D721Med (cell line): ENCODE measurements at places on chromosomes 7 and 10.

- DNase-seq, result no peak
These were observed 40.2 kb downstream of the PDSS1 start for GRCh38 chr10:26737730-26738129.

- DNase-seq, result peak; percentile 33
These were observed 364 bp downstream of the ZNF518A start for GRCh38 chr10:96130326-96130995.

DNA sequence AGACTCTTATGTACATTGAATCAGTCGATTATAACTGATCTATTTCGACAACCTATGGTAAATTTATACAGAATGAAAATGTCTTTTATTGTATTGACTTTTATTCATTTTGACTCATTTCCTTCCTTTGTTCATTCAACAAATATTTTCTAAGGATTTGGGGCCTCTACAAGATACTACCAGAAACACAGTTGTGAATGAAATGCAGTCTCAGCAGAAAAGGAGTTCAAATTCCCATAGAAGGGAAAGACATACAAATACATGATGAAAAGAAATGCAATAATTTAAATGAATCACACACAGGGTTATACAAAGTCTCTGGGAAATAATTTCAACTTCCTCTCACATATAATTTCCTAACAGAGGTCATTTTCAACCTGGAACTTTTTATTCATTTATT, 134.0 kb upstream of the SEMA3A start:
- no peak for DNase-seq

DNA sequence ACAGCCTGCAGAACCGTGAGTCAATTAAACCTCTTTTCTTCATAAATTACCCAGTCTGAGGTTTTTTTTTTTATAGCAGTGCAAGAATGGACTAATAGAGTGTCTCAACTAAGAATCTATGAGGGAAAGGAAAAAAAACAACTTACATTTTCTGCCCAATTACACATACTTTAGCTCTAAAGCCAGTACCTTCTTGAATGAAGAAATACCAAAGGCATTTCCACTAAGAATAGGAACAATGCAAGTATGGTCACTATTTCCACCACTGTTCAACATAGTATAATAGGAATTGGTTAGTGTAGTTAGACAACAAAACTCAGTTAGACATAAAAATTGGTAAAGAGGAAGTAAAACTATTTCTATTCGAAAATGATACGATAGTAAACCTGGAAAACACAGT, 37.6 kb downstream of the MICU1 start:
- no peak for DNase-seq

- DNase-seq, result no peak
These were observed 163.8 kb upstream of the PRSS1 start for GRCh38 chr7:142585425-142585824.

DNA sequence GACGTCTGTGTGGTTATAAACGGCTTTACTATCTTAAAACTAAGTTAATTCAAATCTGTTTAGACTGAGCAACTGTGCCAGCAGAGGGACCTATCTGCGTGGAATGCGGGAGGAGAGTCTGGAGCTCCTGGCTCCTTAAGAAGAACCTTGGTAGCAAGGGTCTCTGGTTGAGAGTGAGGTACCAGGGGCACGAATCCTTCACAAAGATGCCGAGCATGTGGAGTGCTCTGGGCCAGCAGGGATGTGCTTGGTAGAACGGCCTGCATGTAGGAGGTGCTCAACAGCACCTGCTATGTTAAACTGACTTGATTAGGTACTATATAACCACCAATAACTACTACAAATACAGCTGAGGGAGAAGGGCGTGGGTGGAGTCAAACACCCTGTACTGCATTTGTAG, 102.6 kb downstream of the VIPR2 start:
- DNase-seq, result no peak

DNA sequence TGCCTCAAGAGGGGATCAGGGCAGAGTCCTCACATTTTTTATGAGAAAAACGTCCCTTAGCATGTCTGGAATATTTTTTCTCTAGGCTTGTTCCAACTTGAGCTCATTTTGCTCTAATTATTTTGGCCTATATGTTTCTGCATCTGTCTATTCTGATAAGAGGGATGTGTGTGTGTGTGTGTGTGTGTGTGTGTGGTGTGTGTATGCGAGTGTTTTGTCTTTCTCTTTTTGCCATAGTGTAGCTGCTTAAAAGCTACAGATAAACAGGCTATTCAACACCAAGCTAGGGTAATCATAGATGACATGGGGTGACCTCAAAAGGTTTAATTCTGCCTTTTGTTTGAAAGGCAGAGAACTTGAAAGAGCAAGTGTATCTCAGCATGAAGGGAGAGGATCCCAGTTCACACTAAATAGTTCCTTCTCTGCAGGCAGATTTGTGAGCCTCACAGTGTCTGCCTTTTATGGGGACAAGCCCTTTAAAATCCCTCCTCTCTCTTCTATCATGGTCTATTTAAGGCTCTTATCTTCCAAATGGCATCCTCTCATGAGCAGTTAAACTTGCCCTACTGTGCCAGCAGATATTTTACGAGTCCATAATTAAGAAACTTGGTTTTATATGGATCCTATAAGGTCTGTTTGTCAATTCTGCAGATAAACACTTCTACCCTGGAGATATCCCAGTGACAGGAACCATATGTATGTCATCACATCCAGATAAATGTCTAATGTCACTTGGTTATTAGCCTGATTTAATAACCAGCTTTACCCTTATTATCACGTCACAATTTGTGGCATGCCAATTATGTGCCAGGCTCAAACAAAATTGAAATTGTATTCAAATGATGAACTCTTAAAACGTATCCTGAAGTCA, 202.9 kb upstream of the MTPN start:
- DNase-seq, result no peak

DNA sequence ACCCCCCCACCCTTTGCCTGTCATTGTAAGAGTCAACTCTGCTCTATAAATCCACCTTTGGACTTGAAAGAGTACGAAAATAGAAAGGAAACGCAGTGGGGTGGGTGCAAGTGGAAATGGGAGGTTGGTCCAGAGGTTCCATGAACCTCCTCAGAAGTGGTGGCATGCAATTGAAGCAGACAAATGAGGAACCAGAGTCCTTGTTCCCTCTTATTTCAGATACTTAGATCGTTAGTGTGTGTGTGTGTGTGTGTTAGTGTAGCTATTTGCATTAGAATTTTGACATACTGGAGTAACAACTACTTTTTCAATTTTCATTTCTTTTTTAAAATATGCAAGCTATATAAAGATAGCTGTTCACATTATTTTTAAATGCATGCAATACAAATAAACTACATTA, 18.1 kb upstream of the TFAM start:
- no peak for DNase-seq

GRCh38 chr7:158278745-158279320, 308.8 kb downstream of the PTPRN2 start:
- no peak for DNase-seq

DNA sequence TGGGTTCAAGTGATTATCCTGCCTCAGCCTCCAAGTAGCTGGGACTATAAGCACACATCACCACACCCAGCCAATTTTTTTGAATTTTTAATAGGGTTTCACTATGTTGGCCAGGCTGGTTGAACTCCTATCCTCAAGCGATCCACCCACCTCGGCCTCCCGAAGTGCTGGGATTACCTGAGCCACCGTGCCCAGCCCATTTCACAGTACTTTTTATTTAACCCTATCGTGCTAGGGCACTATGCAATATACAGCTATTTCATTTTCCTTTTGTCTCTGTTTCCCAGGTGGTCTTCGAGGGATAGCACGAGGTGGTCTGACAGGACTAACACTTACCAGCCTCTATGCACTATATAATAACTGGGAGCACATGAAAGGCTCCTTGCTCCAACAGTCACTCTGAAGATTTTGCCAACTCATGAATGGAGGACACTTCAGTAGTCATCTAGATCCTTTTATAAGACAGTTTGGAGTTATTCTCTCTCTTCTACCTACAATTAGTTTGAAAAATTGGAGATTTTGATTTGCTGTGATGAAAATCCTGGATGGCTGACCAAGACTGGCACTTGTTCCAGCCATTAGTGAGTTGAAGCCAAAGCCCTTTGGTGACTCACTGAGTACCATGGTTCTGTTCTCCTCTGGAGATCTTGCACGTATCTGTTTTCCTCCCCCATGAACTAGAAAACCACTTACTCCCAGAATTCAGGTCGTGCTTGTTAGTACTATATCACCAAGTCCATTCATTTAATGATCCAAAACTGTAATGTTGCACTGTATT, 27.3 kb downstream of the NCOA4 start:
- DNase-seq, result no peak

- no peak for DNase-seq
These were observed 447.4 kb upstream of the PFKP start for GRCh38 chr10:2619916-2620315.

- no peak for DNase-seq
These were observed 119.6 kb downstream of the NPY start for GRCh38 chr7:24403557-24403956.

GRCh38 chr10:71821909-71822763, 28.9 kb downstream of the PSAP start:
- no peak for DNase-seq

GRCh38 chr10:92931597-92931996, 83.3 kb downstream of the EXOC6 start:
- DNase-seq, result no peak

DNA sequence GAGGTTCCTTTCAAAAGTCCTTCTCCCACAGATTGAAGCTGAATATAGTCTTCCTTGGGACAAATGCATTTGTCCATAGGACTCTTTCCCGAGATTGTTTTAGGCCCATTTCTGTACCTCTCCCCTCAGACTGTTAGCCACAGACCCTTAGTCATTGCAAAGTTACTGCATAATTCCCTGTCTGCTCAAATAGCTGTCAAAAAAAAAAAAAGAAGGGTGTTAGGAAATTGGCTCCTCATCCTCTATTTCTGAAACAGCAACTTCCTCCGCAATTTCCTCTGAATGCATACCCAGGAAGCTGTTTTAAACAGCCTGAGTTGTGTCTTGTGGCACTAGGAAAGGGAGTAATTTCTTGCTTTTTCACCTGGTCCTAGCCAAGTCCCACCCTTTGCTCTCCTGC, 5.4 kb downstream of the LRRC4 start:
- no peak for DNase-seq

DNA sequence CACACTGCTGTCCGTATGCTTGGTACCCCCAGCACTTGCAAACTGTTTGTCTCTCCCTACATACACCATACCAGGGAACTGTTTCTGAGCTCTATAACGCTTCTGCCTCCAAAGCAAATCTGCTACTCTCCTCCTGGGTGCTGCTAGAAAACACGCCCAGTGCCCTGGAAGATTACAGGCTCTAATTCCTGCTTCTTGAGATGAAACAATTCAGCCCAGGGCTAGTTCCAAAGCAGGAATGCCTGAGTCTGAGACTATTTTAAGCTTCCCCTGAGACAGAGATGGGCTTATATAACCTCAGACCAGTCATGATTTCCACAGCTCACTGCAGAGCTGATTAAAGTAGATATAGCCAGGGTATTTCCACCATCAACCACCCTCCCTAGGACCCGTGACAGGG, 327.1 kb downstream of the GPR158 start:
- no peak for DNase-seq

DNA sequence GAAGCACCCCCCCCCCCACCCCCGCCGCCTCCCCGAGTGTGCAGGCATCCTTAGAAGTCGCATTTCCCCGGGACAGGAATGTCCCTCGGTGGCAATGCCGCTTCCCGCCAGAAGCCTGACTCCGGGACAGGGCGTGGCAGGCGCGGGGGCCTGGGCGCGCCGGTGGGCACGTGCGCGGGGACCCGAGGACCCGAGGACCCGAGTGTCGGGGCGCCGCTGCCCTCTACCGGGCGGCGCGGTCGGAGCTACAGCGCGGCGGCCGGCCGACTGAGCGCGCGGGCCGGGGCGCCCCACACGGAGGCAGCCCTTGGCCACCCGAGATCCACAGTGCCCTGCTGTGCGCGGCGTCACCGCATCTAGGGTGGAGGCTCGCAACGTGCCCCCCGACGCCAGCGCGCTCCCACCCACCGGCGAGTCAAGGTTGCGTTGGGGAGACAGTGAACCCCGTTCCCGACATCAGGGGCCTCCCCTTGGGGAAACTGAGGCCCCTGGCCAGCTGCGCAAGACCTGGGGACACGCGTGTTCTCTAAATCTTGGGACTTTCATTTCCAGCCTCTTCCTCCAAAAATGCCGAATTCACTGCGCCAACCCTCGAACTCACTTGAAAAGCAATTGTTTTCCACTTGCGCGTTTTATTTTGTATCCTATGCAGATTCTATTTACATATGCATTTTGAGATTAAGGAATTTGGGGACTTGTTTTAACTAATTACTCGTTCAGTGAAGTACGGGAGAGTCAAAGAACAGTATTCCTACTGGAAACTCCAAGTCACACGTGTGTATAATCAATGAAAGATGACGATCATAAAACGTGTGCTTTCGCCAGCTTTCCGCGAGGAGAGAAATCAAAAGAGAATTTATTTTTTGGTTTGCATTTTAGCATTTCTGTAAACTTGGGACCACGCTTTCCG, 3.1 kb upstream of the CUX1 start:
- DNase-seq, result no peak

DNA sequence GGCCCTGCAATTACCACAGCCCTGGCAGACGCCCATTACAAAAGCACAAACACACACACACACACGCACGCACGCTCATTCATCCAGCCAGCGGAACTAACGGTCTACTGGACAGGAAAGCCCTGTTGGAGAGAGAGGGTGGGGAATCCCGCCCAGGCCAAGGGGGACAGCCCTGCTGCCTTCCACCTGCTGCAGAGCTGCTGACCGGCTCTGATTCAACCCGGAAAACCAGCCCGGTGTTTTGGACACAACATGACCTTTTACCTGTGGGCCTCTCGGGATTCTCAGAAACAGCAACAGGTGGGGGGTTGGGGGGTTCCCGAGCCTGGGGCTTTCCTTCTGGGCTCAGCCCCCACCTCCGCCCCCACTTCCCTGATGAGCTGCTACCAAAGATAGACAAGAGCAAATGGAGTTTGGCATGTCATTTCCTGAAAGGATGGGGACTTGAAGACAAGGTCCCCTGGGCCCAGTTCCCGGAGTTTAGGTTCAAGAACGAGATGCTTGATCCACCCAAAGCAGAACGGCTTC, 18.5 kb upstream of the SERPINE1 start:
- no peak for DNase-seq

GRCh38 chr7:142896151-142896550, 10.6 kb upstream of the TRPV6 start:
- DNase-seq, result no peak

DNA sequence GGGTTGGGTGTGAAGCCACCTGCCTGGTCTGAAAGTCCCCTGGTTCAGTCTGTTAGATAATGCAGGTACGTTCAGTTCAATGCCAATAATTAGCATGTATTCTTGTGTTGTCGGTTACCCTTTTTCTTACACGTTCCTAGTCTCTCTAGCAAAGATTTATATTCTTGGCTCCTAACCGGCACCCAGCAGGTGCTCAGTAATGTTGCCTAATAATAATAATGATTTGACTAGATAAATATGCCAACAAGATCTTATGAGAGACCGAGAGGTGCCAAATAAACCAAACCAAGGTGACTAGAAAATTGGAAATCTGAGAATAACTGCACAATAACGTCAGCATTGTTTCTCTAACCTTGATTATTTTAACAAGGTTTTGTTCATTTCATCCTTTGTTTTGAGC, 1.1 kb upstream of the SMIM30 start:
- no peak for DNase-seq

GRCh38 chr7:757741-758163, 30.7 kb upstream of the PRKAR1B start:
- DNase-seq, result no peak

GRCh38 chr7:100568896-100569844, 4.5 kb downstream of the SAP25 start:
- DNase-seq, result no peak
